SK-N-SH (cell line): ENCODE measurements at places on chromosomes 7 and 10. TPM values are rescaled to one million over a fixed set of nuclear protein-coding genes. Genes with fewer than 3 reads are reported as not detected.

DNA sequence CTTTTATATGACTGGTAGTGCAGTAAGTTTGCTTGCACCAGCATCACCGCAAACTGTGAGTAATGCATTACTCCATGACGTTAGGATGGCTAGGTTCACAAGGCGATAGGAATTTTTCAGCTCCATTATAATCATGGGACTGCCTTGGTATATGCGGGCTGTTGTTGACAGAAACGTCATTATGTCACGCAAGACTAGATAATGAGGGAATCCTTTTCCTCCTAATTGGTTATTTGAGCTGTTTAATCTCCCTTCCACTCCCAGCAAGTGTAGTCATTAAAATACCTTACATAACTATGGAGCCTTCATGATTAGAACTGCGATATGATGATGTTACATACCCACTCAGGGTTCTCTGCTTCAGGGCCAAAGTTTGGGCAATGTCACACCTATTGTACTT lies 17.3 kb downstream of the KLLN start:
- H3K4me3 ChIP-seq, result no peak overlapping the region
- peaks cover 17% of the 10 kb centered on the region; the same call in 1 of the 2 replicates for H3K4me1 ChIP-seq
- no peaks in the 10 kb centered on the region for H3K36me3 ChIP-seq
- no peak overlapping the region for H3K27ac ChIP-seq

- H3K27me3 ChIP-seq, result no peaks in the 10 kb centered on the region
- DNase-seq, result no peak
- no peaks in the 10 kb centered on the region for H3K36me3 ChIP-seq
- no peak overlapping the region for H3K4me3 ChIP-seq
- peaks cover 16% of the 10 kb centered on the region for H3K4me1 ChIP-seq
- H3K27ac ChIP-seq, result no peak overlapping the region; the same call in 1 of the 2 replicates
Observed at GRCh38 chr7:132545756-132546155, 30.5 kb downstream of the PLXNA4 start.

GRCh38 chr7:17952387-17952786 lies 12.1 kb upstream of the SNX13 start:
- no peak for DNase-seq
- H3K4me3 ChIP-seq, result no peak overlapping the region
- no peaks in the 10 kb centered on the region for H3K4me1 ChIP-seq
- H3K27ac ChIP-seq, result no peak overlapping the region
- no peaks in the 10 kb centered on the region for H3K36me3 ChIP-seq

OTUD1 gene
- 5.8 and 8.5 TPM in 2 replicates for polyA plus RNA-seq

DNA sequence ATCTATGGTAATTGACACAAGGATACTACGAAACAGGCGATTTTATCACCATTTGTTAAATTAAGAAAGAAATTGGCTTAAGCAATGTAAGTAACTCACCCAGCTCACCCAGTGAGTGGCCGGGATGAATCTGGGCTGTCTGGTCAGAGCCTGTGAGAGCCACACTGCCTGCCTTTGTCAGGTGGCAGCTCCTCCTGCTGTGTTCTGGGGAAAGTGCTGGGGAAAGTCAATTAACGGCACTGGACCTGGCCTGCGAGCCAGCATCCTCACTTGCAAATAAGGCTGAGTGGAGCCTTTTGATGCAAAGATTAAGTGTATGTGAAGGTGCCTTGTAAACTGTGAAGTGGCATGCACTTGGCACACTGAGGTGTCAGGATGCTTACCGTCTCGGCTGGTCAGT lies 13.4 kb upstream of the CXCL12 start:
- H3K4me3 ChIP-seq, result no peak overlapping the region
- H3K27ac ChIP-seq, result no peak overlapping the region
- H3K36me3 ChIP-seq, result no peaks in the 10 kb centered on the region

DNA sequence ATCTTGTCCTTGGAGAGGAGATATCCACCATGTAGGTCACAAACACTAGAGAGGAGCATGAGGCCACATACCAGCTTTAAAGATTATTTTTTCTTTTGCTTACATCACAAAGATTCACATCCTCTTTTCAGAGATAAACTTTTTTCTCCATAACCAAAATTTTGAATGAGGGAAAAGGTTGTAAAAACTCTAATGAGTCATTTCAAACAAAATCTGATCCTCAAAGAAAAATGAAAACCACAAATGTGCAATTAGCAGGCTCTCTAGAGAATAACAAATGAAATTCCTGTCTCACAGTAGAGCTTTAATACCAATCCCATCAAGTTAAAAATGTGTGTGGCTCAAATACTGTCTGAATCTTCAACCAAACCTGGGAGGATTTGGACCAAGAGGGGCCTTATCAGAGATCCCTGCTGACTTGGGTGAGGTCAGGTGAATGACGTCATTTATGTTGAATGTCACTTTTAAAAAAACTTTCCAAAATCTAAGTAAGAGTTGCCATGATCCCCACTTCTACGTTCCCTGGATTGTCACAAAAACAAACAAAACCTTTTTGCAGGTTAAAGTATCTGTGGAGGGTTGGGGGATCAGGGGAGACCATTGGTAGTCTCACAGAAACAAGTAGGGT lies 261.5 kb upstream of the NPSR1 start:
- DNase-seq, result no peak
- no peak overlapping the region for H3K27ac ChIP-seq
- H3K27me3 ChIP-seq, result peaks cover 6% of the 10 kb centered on the region; the same call in 1 of the 2 replicates
- no peaks in the 10 kb centered on the region for H3K36me3 ChIP-seq
- no peaks in the 10 kb centered on the region for H3K4me1 ChIP-seq

- DNase-seq, result no peak
- peaks cover 14% of the 10 kb centered on the region for H3K36me3 ChIP-seq
- no peak overlapping the region for H3K27ac ChIP-seq
- no peaks in the 10 kb centered on the region for H3K27me3 ChIP-seq
Observed at GRCh38 chr7:30841025-30841735, 70.0 kb downstream of the MINDY4 start.

PDZD7 gene
- 1.9 and 2.3 TPM in 2 replicates for polyA plus RNA-seq

DNA sequence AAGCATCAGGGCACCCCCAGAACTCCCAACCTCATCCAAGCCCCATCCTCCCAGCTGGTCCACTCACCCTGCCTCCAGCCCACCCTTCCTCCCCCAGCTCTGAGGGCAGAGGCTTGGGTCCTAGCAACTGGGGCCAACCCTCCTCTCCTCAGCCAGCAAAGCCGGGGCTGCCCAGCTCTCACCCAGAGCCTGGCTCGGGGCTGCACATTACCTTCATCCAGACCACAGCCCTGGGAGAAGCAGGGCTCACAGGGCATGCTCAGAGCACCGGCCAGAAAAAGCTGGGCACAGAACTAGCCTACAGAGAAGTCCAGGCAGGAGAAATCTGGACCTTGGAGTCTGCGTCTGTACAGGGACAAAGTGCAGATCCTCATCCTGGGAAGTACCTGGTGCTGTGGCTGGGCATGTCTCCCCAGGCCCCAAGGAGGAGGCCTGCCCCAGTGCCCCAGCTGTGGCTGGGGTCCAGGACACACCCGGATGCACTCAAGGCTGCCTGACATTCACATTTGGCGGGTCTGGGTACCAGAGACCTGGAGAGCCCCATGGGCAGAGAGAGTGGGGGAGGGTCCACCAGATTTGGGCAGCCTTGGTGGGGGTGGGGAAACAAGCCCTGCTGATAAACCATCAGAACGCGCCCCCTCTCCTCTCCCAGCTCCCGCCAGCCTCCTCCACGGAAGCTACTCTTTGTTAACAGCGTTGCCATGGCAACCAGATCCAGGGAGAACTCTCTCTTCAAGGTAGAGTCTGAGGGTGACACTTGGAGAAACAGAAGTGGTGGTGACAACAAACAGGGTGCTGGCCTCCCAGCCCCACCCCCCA lies 5.1 kb downstream of the RASGEF1A start:
- H3K4me1 ChIP-seq, result peaks cover 10% of the 10 kb centered on the region; the same call in 1 of the 2 replicates
- peaks cover 31% of the 10 kb centered on the region for H3K27me3 ChIP-seq
- no peak overlapping the region for H3K4me3 ChIP-seq
- no peaks in the 10 kb centered on the region for H3K36me3 ChIP-seq
- DNase-seq, result peak; percentile 56

DNA sequence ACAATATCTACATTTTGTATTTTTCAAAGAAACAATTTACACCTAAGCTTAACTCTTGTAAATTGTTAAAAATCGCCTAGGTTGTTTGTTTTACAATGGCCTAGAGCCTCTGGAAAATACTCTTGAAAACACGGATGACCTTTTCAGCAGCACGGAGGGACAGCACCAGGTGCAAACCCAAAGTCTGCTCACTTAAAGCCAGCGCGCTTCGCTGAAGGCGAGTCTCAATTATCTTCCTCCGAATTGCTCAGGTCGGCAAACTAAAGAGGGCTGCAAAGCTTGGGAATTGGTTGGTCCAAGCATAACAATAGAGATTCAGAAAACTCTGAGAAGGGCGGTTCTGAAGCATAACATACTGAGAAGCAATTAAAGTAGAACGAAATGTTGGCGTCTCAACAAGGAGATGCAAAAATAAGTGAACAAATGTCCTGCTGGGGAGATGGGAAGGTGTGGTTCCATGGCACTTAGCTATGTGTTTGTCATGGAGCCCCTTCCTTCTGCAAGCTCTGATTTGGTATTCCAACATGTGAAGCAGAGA lies 139.9 kb upstream of the PITRM1 start:
- H3K4me3 ChIP-seq, result no peak overlapping the region
- no peaks in the 10 kb centered on the region for H3K27me3 ChIP-seq
- no peak for DNase-seq
- no peak overlapping the region for H3K27ac ChIP-seq
- no peaks in the 10 kb centered on the region for H3K36me3 ChIP-seq

- H3K36me3 ChIP-seq, result peaks cover 64% of the 10 kb centered on the region
- H3K27me3 ChIP-seq, result no peaks in the 10 kb centered on the region
- H3K4me1 ChIP-seq, result peaks cover 36% of the 10 kb centered on the region
- H3K27ac ChIP-seq, result peak overlapping the region; percentile 89
- H3K4me3 ChIP-seq, result no peak overlapping the region
Observed at GRCh38 chr10:13615650-13616300, 29.0 kb downstream of the PRPF18 start.

GRCh38 chr10:95841661-95842498 lies 65.9 kb upstream of the CC2D2B start:
- no peak overlapping the region; the same call in 1 of the 2 replicates for H3K4me3 ChIP-seq
- peaks cover 4% of the 10 kb centered on the region; the same call in 1 of the 2 replicates for H3K4me1 ChIP-seq
- no peaks in the 10 kb centered on the region for H3K27me3 ChIP-seq
- DNase-seq, result peak; percentile 44

GRCh38 chr10:105189463-105189800 lies 548.3 kb downstream of the SORCS3 start:
- no peaks in the 10 kb centered on the region for H3K36me3 ChIP-seq
- no peak overlapping the region for H3K27ac ChIP-seq
- H3K4me1 ChIP-seq, result no peaks in the 10 kb centered on the region; the same call in 1 of the 2 replicates
- no peaks in the 10 kb centered on the region for H3K27me3 ChIP-seq
- no peak for DNase-seq
- no peak overlapping the region for H3K4me3 ChIP-seq

- H3K27me3 ChIP-seq, result no peaks in the 10 kb centered on the region
- H3K4me1 ChIP-seq, result peaks cover 9% of the 10 kb centered on the region
- no peak for DNase-seq
- peak overlapping the region; percentile 5; the same call in 1 of the 2 replicates for H3K27ac ChIP-seq
- peaks cover 6% of the 10 kb centered on the region for H3K36me3 ChIP-seq
Observed at GRCh38 chr10:103969436-103969835, 2.5 kb downstream of the SLK start.

GRCh38 chr10:93383562-93383981 lies 98.6 kb downstream of the MYOF start:
- no peak overlapping the region for H3K4me3 ChIP-seq
- no peaks in the 10 kb centered on the region for H3K27me3 ChIP-seq
- no peak for DNase-seq
- H3K4me1 ChIP-seq, result no peaks in the 10 kb centered on the region; the same call in 1 of the 2 replicates
- peaks cover 45% of the 10 kb centered on the region for H3K36me3 ChIP-seq

TMEM176B gene
- 0.15 TPM in 1 of 2 replicates, not detected in the other for polyA plus RNA-seq

ZPBP gene
- not detected in 2 replicates for polyA plus RNA-seq
